ENCODE measurements at places on chromosomes 3 and 15. TPM values are rescaled to one million over a fixed set of nuclear protein-coding genes. Genes with fewer than 3 reads are reported as not detected.

GRCh38 chr15:68821841-68822381 lies 1.2 kb upstream of the ANP32A start:
- no peak for DNase-seq
- H3K4me1 ChIP-seq = peaks cover 8% of the 10 kb centered on the region
- H3K4me3 ChIP-seq = peak overlapping the region; percentile 99
- no peaks in the 10 kb centered on the region for H3K36me3 ChIP-seq

- H3K27me3 ChIP-seq = no peaks in the 10 kb centered on the region
- H3K27ac ChIP-seq = no peak overlapping the region
- H3K36me3 ChIP-seq = no peaks in the 10 kb centered on the region
- DNase-seq = no peak
- H3K4me3 ChIP-seq = no peak overlapping the region
Measured at GRCh38 chr3:129635656-129636055, 29.2 kb upstream of the PLXND1 start.

DNA sequence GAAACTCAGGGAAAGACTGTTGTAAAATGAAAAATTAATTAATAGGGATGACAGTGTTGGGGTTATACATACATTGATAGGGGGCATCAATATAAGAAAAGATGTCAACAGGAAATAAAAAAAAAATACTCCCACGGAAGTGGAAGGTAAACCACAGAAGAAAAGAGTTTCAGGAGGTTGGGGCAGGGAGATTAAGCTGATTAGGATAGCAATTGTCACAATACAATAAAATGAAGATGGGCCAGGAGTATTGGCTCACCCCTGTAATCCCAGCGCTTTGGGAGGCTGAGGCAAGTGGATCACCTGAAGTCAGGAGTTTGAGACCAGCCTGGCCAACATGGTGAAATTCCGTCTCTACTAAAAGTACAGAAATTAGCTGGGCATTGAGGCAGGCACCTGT lies 536.1 kb downstream of the AGBL1 start:
- H3K27ac ChIP-seq = no peak overlapping the region
- H3K4me3 ChIP-seq = no peak overlapping the region
- no peaks in the 10 kb centered on the region for H3K36me3 ChIP-seq

DNA sequence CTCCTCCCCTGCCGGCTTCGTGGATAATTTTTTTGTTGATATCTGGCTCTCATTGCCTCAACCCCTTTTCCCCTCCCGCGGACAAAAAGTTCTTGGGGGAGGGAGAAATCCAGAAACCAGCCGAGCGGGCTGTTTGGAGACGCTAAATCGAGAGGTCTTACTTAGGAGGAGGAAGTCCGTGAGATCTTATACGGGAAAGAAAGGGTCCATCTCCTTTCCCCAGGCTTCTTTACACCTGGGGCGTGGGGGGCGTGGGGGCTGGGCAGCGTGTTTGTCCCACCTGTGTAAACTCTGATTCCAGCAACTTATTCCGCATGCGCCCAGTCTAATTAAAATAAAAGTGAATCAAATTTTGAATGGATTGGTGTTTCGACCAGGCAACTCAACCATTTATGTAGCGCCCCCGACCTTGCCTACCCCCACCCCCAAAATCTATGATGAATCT lies 364 bp upstream of the CADPS start:
- no peaks in the 10 kb centered on the region for H3K4me1 ChIP-seq
- H3K36me3 ChIP-seq = no peaks in the 10 kb centered on the region
- H3K4me3 ChIP-seq = no peak overlapping the region
- peaks cover 9% of the 10 kb centered on the region for H3K27me3 ChIP-seq
- DNase-seq = no peak

DNA sequence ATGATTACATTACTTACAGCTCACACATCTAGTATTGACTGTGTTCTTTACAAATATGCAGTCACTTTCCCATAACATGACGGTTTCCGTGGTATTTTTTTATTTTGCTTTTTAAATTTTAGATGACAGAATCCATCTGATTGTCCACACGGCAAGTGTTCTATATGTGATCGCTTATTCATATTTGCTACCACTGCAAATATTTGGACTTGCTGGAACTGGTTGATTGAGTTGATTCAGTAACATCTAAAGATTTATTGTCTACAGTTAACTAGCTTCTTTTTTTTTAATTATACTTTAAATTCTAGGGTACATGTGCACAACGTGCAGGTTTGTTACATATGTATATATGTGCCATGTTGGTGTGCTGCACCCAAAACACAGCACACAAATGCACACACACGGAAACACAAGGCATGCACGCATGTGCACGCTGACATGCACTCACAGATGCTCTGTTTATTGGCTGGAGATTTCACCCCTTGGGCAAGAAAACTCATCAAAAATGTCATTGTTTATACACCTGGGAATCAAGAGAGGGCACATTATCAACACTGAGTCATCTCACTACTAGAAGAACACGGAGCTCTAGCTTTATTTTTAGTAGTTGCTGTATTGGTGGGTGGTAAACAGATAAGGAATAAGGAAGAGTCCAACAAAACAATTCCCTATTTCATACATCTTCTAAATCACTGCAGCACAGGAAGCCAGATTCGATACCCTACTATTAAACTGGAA lies 16.4 kb downstream of the ARRDC4 start:
- H3K4me1 ChIP-seq = no peaks in the 10 kb centered on the region
- no peaks in the 10 kb centered on the region for H3K27me3 ChIP-seq
- H3K27ac ChIP-seq = no peak overlapping the region
- no peak for DNase-seq

GRCh38 chr15:54131410-54131809 lies 153.2 kb downstream of the UNC13C start:
- no peaks in the 10 kb centered on the region for H3K36me3 ChIP-seq
- no peak overlapping the region for H3K27ac ChIP-seq
- H3K27me3 ChIP-seq = no peaks in the 10 kb centered on the region
- H3K4me1 ChIP-seq = no peaks in the 10 kb centered on the region
- no peak for DNase-seq

LSMEM2 gene
- not detected for total RNA-seq
